ENCODE measurements at places on chromosomes 5 and 9.

DNA sequence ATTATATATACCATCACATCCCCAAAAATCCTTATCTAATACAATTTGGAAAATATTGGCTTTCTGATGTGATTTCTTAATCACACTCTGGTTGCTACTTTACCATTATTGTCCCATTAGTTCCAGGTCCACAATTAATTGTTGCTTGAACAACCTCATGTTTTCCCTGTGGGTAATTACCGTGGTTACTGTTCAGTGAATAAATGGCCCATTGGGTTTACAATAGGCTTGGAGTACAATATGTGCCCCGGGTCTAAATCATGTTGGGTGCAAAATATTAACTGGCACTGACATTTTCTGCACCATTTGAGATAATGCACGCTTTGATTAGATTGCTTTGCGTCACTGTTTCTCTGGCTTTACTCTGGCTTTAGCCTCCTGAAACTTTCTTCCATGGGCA lies 163.7 kb downstream of the GABBR2 start:
- DNase-seq, result no peak

DNA sequence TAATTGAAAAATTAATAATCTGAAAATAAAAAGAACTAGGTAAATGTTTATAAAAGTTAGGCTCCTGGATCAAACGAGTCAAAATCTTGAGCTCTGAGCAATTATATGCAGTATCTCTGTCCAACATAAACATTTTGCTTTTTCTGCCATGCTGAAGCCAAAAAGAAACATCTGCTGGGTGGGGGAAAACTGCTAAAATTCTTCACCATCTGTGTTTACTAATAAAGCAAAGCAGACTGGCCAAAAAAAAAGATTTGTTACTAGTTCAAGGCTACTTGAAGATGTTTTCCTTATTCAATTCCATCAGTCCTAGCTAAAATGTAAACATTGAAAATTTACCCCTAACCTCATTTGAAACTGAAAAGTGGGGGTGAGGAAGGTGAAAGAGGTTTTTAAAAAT lies 29.7 kb downstream of the GTF3C4 start:
- no peak for DNase-seq

DNA sequence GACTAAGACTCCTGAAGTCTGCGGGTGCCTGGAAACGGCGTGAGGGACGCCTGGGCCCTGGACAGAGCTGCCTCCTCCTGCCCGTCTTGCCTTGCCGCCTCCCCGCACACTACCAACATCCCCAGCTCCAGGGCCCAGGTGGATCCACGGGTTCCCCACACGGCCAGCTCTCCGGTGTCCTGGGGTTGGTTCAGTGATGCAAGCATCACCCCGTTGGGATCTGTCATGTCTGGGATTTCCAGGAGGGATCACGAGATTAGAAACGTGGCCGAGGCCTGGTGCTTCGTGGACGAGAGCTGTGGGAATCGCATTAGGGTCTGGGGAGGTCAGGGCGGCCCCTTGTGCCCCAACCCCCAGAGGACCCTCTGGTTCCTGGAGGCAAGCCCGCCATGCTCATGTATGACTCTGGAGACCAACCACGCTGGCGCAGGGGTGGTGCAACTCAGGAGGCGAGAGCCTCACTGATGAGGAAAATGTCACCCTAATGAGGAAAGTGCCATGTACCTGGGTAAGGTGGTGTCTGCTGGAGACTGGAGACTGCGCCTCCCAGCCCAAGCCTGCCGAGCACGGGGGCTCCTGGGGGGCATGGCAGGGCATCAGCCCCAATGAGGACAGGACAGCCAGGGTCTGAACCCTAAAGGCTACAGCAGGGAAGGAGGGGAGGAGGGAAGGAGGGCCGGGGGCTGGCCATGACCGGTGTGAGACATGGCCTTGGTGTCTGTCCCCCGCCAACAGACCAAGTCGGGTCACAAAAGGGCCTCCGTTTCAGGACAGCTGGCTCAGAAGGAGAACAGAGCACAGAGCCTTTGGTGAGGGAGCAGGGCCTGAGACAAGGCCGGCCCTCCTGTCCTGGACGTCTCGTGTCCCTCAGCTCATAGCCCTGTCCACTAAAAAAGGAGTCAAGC lies 31.9 kb upstream of the SLC6A19 start:
- no peak for DNase-seq

DNA sequence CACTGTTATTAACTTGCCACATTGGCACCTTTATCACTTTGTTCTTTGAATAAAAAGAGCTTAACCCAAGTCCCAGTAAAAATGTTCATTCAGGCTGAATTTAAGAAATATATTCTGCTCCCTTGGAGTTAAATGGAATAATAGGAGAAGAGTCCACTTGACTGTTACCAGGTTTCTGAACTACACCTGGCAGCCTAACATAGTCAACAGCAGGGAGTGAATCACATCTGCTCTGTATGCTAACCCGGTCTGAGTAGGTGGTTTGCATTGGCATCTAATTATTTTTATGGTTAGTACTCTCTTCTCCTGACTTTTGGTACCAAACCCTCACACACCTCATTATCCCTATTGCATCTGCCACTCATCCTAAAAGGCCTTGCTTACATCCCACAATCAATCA lies 86.7 kb downstream of the STK32A start:
- no peak for DNase-seq

- DNase-seq, result no peak
Observed at GRCh38 chr9:15786616-15787015, 233.8 kb downstream of the CCDC171 start.

DNA sequence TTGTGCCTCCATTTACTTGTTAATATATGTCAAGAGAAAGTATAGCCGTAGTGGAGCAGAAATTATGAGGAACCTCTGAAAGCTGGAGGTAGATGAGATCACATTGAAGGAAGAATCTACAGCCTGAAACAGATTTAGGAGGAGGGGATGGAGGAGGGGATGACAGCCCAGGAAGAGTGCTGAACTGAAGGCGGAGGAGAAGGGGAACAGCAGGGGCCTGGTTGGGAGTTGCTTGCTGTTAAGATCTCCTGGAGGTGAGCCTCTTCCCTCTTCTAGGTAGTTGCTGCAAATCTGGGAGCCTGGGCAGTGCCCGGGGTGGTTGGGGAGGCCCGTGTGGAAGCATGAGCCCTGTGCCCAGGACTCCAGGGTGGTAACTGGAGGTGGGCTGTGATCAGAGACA lies 111.8 kb upstream of the SEMA6A start:
- DNase-seq, result no peak

GRCh38 chr5:41893074-41893851 lies 10.9 kb upstream of the RIMOC1 start:
- no peak for DNase-seq

DNA sequence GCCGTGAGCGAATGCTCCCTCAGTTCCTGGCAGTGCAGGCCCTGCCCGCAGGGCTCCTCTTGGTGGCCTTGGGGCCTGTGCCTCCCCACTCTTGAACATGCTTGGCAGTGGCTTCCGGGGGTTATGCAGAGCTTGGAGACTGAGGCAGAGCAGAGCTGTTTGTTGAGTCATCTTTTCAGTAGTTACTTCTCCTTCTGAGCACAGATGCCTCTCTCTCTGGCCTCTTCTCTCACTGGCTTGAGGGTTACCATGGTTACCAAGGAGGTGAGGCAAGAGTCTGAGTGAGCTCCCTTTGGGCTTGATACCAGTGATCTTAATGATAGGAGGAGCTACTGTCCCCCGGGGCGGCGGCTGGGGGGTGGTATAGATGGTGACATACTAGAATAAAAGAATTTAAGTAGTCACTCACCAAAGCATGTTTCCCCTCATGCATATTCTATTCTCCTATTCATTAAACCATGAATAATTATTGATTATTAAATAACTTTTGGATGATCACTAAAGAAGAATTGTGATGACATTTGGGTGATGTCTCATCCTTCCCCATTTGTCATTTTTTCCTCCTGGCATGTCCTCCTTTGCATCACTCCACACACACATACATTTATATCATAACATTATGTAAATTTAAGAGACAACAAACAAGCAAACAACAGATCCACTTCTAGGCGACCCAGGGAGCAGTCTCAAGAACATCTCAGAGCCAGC lies 111.1 kb downstream of the ARHGAP26 start:
- DNase-seq, result no peak

- no peak for DNase-seq
Observed at GRCh38 chr5:175444905-175445456, 999 bp upstream of the DRD1 start.

DNA sequence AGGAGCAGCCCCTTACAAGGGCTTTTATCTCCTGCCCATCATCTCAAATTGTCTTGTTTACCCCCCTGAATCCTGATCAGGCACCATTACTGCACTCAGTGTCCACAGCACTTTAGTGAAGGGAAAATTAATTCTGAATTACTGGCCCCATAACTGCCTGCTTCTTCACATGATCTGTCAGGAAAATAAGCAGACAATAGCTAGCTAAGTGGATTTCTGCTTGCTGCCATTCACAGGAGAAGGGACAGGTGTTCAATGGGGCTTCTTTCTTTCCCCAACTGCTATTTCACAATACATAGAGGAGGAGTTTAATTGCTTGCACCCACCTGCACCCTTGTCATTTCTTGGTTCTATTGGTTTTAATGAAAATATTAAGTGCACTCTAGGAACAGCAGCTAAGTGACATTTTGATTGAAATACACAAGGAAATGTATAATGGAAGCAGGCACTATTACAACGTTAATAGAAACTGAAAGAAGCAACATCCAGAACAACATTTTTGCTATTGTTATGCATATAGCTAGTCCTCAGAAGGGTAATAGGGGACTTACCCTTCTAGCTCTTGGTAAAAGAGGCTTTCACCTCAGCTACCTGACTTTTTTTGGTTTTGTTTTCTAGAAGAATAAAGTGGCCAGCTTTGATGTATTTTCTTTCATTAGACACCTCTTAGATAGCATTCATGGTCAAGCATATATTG lies 599.3 kb upstream of the TLE4 start:
- no peak for DNase-seq
